Endothelial cell of umbilical vein (primary cell): ENCODE measurements at places on chromosomes 13 and 19.
A peak's percentile ranks its signal among the peaks of the same experiment; 100 is the strongest.

DNA sequence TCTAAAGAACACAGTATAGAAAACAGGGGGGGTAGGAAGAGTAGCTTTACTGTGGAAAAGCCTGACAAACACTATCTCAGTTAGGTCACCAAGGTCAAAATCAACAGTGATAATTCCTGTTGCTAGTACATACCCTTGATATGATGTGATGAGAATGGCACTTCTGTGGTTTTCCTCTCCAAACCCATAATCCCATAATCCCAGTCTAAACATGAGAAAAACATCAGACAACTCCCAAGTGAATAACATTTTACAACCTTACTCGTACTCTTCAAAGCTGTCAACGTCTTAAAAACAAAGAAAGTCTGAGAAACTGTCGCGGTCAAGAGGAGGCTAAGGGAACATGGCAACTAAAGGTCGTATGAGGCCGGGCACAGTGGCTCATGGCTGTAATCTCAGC is 137.6 kb downstream of the FOXO1 start:
- DNase-seq, result no peak

DNA sequence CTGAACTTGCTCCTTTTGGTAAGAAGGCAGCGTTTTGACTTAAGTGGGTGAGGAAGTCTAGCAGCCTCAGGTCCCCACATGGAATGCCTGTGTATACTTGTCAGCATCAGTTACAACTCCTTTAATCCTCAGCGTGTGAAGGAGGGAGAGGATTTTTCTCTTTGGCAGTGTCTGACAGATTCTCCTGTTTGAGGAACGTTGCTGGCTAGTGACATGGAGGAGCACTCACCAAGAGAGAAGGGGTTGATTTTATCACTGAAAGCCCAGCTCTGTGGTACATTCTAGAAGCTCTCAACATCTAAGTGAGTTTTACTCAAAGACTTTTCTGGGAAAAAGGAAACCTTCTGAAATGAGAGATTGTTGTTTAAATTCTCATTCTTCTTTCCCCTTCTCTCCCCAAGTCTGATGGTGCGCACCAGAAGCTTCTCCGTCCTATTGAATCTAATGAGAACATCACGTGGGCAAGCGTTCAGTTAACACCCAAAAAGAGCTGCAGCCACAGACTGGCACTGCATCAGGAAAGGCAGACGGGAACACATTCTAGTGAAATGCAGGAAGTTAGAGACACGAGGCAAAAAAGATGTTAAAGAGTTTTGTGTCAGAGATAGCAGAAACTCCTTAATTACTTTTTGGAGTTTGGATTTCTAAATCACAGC is 58.2 kb downstream of the GJA3 start:
- no peak for DNase-seq

GRCh38 chr19:19542507-19542906 is 4.4 kb downstream of the CILP2 start:
- no peak for DNase-seq

- no peak for DNase-seq
These were observed 34.2 kb downstream of the GPR42 start for GRCh38 chr19:35404879-35405622.

GRCh38 chr19:34499155-34499834 is 17.7 kb downstream of the WTIP start:
- no peak for DNase-seq

- peak; percentile 28 for DNase-seq
These were observed 674 bp downstream of the TRPC4 start for GRCh38 chr13:37868691-37869505.

DNA sequence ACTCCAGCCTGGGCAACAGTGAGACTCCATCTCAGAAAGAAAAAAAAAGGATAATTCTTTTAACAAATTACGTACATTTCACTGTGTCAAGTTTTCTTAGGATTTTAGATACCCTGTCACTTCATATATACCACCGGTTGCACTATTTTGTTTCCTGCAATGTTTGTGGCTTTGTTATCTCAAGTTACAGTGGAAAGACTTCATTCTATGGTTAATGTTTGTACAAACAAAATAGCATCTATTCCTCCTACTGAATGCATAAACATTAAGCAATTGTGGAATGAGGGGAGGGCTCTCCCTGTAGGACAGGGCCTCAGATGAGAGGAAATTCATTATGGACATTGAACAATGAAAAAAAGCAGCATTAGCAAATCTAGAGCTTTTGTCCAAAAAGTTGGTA is 120.1 kb downstream of the DNAJC3 start:
- DNase-seq, result no peak

GRCh38 chr13:100738176-100738855 is 63.7 kb upstream of the TMTC4 start:
- DNase-seq, result no peak

DNA sequence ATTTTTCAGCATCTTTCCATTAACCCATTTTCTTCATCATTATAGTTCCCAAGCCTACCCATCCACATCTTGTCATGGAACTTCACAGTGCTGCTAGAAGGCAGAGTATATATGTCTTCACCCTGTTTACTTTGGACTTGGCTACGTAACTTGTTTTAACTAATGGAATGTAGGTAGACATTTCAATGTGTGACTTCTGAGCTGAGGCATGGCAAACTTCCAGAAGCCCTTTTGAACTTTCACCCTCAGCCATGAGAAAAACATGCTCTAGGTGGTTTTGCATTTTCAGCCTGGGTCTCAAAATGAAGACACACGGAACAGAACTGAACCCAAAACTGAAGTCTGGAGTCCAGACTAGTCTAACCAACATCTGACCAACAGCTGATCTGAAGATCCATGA is 3.2 kb downstream of the TEX30 start:
- peak; percentile 23 for DNase-seq

DNA sequence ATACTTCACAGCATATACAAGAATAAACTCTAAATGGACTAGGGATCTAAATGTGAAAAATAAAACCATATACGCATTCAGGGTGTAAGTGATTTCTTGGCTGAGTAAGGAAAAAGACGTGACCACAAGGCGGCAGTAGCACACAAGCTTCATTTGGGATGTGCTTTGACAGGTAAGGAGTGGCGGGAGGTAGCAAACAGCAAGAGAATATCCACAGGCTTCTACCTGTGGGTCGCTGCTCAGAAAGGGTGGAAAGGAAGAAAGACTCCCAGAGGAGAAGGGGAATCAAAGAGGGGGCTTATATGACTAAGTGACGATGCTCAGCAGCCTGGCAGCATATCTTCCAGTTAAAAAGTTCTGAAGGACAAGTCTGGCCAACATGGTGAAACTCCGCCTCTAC is 2.5 kb upstream of the ZNF121 start:
- DNase-seq, result peak; percentile 75

DNA sequence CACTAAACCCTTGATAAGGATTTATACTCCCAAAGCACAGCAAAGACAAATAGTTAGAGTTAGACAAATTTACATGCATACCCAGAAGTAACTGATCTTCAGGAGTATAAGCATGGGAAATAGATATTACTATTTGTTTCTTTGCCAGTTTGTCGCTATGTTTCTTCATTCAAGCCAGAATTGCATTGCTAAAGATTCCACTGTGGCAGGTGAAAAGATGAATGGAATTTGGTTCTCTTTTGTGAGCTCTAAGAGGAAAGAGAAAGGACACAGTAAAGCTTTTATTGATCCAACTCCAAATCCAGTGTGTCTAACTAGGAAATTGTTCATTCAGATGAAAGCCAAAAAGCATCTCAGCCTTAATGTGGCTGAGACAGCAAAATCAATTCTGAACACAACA is 292.3 kb upstream of the SPRY2 start:
- DNase-seq, result no peak

DNA sequence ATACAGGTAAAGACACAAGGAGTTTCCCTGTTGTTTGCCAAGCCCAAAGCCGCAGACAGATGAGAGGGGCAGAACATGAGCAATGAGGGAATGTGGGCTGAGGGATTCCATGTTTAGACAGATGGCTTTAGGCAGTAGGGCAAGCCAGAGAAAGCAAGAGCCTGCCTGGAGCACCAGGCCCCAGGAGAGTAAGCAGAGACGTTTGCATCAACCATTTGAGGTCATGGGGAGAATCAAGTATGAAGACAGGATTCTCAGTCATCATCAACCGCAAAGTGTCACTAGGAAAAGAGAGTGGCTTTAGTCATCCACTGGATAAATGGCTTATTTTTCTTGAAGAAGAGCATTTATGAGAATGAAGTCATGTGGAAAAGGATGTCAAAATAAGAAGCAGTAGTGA is 184.7 kb downstream of the COG6 start:
- DNase-seq, result no peak

GRCh38 chr13:95191821-95192563 is 109.3 kb downstream of the ABCC4 start:
- DNase-seq, result peak; percentile 78

DNA sequence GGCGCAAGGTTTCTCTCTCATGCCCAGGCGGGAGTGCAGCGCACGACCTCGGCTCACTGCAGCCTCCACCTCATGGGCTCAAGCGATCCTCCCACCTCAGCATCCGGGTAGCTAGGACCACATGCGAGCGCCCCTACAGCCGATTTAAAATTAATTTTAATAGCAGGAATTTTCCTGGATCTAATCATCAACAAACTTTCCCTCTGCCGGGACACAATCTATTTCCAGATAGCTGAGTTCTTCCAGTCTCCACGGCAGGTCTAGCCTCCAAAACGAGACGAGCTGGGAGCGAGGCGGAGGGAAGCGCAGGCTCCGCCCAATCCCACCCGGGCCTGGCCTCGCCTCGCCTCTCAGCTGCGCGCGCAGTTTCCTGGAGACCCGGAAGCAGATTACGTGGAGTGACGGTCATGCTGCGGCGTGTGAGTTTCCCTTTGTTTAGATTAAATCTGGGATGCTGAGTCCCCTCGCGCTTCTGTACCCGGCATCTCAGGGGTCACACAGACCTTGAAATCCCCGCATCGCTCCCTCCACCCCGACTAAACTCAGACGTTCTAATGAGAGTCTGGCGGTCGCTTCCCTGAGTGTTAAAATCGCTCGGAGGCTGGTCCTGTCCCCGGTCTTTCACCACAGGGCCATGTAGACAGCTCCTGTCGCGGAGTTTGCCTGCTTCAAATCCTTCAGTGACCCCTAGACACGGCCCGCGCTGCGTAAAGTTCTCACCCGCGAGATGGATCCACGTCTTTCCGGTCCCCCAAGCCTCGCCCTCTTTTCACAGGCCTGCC is at the start of gene ZNF880:
Gene ZNF880, plus strand, starts transcription at position 365 of the 782 bp plus-strand sequence. Its CDS starts 43 bp downstream, at position 408.
- DNase-seq, result peak; percentile 89

GRCh38 chr19:54307389-54308020 is 5.5 kb downstream of the LILRA5 start:
- DNase-seq, result no peak
